ENCODE measurements at places on chromosomes 12 and 14.

DNA sequence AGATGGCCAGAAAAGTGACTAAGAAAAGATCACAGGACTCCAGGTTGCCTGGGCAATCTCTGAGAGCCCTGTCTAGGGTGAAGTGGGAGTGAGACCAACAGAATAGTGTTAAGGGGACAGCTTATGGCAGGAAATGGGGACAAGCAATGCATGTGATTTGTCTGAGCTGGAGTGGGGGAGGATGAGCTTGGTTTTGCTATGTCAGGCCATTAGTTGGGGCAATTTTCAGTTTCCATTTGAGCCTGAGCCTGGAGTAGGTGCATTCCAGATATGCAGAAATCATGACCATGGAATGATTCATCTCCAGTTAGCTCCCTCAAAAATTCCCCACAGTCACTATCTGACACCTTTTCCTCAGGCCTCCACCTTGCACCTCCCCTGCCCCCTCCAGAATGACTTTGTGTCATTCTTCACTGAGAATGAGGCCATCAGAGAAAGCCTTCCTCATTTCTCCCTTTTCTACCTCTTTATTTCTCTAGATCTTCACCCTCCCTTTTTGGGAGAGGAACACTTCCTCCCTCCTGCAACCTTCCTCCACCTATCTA is 150.9 kb upstream of the PLEKHG7 start:
- DNase-seq = no peak

GRCh38 chr14:94321421-94322271 is 1.5 kb downstream of the SERPINA6 start:
- no peak for DNase-seq

- no peak for DNase-seq
Measured at GRCh38 chr14:73753124-73753886, 39.1 kb upstream of the PNMA1 start.

- DNase-seq = no peak
Measured at GRCh38 chr12:82876075-82876474, 189.4 kb downstream of the TMTC2 start.

- DNase-seq = no peak
Measured at GRCh38 chr12:10708862-10709261, 14.3 kb downstream of the YBX3 start.

DNA sequence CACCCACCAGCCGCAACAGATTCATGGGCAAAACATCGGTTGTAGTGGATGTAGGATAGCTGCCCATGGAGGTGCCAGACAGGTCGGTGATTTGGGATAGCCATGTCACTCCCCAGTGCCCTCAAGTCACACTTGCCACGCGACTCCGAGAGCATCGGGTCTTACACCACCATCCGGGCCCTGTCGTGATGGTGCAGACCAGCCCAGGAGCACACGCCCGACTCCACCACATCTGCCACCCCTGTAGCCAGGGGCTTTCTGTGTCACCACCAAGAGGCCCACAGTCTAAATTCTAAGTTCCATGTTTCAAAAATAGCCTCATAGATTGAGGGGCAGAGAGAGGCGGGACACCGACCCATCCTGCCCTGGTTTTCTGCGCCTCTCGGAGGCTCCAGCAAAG is 18.0 kb downstream of the FOXN4 start:
- no peak for DNase-seq

DNA sequence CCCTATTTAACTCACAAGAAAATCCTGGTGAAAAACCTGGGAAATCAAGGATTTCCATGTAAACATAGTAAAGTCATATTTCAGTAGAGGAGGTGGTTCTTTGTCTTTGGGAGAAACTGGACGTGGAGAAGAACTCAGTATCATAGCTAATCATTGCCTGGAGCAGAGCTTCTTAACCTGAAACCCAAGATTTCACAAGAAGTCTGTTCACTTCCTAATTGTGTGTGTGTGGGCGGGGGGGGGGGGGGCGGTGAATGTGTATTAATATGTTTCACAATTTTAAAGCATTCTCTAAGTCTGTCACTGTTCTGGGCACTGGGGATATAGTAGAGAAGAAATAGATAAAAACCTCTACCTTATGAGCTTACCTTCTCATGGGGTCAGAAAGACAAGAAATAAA is 96.7 kb upstream of the PPP4R3A start:
- DNase-seq = no peak

DNA sequence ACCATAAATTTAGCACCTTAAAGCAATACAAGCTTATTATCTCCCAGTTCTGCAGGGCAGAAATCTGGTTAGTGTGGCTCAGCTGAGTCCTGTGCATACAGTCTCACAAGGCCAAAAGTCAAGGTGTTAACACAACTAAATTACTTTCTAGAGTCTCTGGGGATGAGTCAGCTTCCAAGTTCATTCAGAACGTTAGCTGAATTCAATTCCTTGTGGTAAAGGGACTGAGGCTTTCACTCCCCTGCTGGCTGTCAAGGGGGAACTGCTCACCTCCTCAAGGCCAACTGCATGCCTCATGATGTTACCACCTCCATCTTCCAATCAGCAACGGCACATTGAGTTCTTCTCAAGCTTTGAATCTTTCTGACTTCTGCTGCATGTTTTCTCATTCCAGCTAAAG is 27.6 kb downstream of the EML5 start:
- DNase-seq = no peak

DNA sequence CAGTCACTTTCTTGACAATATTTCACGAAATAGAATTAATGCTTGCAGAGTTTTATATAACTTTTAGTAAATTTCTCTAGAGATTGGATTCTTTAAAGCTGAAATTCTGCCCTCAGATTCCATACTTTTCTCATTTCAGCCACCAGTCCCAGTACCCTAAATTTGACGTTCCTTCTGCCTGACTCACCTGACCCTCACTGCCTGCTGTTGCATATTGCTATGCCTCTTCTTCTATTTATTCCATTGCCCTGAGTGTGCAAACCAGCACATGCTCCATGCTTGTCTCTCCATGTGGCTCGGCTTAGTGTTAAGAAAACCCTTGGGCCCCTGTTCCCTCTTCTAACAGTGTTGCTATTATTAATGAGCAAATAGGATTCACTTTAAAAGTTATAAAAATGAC is 533.3 kb downstream of the LRFN5 start:
- no peak for DNase-seq

- DNase-seq = peak; percentile 89
Measured at GRCh38 chr14:73058224-73058921, at the start of gene RBM25. RBM25 (plus strand) TSS chr14:73058534; CDS start chr14:73071642, 13,108 bp downstream.

GRCh38 chr12:122870867-122871664 is 24.9 kb downstream of the VPS37B start:
- DNase-seq = no peak

DNA sequence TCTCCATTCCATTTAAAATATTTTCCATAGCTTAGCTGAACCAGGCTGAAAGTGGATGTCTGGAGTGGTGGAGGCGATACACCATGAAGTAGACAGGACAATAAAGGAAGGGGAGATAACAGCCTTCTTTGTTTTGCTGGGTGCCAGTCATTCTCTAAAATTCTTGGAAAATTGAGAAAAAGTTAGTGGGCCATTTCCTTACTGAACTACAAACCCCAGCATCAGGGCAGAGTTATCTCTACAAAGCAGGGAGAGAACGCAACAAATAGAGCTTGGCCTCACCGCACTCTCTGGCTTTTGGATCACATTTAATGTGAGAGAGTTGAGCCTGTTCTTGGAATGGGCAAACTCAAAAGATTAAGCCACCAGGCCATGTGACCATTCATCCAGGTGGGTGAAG is 41.2 kb upstream of the LRRC10 start:
- no peak for DNase-seq

DNA sequence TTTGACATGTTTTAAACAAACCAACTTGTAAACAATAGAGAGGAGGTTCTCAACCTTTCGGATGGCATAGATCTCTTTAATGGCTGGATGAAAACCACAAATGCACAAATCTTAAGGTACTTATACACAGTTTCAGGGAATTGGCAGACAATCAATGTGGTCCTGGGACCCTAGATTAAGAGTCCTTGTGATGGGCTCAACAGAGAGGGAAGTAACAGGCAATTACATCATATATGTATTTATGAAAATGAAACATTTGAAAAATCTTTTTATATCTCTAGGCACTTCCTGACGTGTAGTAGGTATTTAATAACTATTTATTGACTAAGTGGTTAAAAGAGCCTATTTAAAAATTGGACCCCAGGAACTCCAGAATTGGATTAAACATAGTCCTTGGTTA is 897 bp downstream of the ACTR10 start:
- no peak for DNase-seq

GRCh38 chr14:67516676-67517075 is 16.4 kb upstream of the PLEKHH1 start:
- DNase-seq = no peak

DNA sequence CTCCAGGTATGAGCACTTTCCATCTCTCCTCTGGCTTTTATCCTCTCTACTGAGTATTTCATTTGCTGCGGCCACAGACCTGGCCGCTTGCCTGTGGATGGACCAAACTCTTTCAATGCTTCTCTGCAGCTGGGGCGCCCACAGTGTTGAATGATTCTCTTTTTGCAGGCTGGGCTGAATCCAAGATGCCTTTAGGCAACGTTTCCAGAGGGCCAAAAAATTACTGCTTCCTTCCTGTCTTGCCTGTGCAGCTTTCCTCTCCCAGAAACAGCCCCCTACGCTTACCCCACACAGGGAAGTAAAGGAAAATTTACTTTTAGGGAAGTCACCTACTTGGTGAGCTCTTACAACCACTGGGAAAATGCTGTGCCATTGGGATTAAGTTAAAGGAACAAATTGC is 55.6 kb upstream of the JDP2 start:
- no peak for DNase-seq

DNA sequence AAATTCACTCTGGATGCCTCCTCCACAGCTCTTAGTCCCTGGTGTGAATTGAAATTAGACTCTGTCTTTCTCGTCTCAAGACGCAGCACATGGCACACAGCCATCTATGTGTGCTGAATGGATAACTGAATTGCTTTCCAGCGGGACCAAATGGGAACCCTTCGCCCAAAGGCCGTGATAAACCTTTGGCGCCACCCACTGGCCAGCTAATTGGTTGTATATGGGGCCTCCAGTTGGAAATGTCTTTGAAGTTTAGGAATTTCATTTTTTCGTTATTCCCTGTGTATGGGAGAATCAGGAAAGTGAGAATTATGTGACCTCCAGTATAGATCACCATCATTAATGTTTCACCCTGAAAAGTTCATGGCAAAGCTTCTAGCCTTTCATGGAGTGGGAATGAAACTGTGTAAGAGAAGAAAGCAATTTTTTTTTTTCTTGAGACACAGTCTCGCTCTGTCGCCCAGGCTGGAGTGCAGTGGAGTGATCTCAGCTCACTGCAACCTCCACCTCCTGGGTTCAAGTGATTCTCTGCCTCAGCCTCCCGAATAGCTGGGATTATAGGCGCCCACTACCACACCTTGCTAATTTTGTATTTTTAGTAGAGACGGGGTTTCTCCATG is 9.8 kb upstream of the HSP90AA1 start:
- DNase-seq = peak; percentile 37

GRCh38 chr12:11846488-11846887 is 197.0 kb downstream of the ETV6 start:
- DNase-seq = no peak

- no peak for DNase-seq
Measured at GRCh38 chr12:15956413-15957185, 45.5 kb downstream of the DERA start.

DNA sequence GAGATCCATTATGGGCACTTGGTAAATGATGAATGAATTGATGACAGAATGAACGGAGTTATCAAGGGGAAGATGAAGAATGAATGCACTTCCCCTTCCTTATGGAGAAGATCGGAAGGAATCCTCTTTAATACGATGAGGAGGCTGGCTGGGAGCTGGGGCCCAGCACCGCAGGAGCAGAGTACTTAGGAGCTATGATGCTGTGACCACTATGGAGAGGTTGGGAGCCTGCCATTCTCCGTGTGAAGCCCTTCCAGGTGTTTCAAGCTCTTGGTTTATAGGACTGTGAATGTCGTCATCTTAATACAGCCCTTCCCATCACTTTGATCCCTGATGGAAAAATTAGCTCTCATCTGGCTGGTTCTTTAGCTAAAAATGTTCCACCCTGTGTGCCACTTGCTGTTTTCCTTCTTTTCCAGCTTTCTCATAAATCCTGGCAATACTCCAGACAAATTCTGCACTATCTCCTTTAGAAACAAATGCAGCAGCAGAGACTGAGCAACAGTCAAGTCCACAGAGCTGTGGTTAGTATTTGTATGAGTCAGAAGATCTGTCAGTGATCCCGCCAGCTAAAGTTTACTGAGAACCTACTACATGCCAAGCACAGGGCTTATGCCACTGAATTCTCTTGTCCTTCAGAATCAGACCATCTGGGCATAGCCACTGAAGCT is 263.1 kb upstream of the CRY1 start:
- no peak for DNase-seq

GRCh38 chr14:98138666-98139065 is 1133.3 kb downstream of the BCL11B start:
- DNase-seq = peak; percentile 45

GRCh38 chr14:65444230-65444629 is 31.7 kb downstream of the FUT8 start:
- no peak for DNase-seq

GRCh38 chr12:1842183-1842904 is 22.0 kb downstream of the LRTM2 start:
- DNase-seq = no peak

DNA sequence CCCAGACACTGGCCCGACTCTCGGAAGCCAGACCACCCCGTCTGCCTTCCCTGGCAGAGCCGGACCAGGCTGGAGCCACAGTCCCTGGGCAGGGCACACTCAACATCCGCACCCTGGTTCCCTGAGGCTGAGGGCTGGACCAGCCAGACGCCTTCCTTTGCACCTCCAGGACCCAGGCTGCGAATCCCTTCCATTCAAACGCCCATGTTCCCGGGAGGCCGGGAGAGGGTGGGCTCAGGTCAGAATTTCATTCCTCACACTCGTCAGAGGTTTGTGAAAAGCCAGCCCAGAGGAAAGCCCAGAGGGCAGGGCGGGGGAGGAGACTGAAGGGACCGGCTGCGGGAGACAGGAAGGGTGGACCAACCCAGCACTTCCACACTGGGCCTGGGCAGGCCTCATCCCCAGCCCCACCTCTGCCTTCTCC is 58.7 kb downstream of the LRRC74A start:
- DNase-seq = no peak

- peak; percentile 64 for DNase-seq
Measured at GRCh38 chr12:57240066-57240921, 10.7 kb downstream of the STAC3 start.

- no peak for DNase-seq
Measured at GRCh38 chr14:68828698-68829097, 35.8 kb upstream of the ZFP36L1 start.

GRCh38 chr14:87282266-87282665 is 710.7 kb downstream of the GALC start:
- DNase-seq = no peak
